ENCODE measurements at places on chromosomes 2 and 18.

DNA sequence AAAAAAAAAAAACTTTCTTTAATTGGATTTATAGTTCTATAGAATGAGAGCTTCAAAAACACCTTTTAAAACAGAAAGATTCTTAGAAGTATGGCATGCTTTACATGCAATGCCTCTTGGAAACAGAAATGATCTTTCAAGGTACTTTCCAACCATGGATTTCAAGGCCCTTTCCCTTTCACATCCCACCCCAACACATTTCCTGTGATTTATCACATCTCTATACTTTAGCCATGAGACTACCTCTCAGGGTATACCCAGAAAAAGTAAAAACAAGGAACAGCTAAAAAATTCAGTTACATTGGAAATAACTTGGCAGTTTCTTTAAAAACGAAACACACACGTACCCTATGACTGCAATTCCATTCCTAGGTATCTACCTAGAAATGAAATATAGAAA, 15.2 kb downstream of the RNU4ATAC start:
- no peak overlapping the region for H3K27ac ChIP-seq
- no peak overlapping the region for H3K4me3 ChIP-seq

- no peaks in the 10 kb centered on the region for H3K27me3 ChIP-seq
- H3K4me1 ChIP-seq, result no peaks in the 10 kb centered on the region
- H3K36me3 ChIP-seq, result no peaks in the 10 kb centered on the region
- H3K4me3 ChIP-seq, result no peak overlapping the region
- H3K27ac ChIP-seq, result no peak overlapping the region
Observed at GRCh38 chr18:74012954-74013630, 134.5 kb downstream of the FBXO15 start.

DNA sequence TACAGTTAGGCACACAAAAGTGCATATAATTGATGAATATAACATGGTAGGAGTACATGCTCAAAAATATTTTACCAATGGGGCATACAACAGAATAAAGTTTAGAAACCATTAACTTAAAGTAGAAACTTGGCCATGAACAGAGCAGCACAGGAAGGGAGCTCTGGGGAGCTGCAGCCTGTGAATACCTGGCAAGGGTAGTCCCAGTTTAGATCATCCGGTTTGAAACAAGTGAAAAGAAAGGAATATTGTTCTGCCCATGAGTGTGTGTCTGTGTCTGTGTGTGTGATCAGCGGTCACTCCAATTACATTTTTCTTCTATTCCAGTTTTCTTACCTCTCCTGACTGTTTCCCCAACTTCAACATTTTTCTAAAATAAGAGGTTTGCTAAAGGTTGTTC, 233.0 kb downstream of the ALK start:
- no peaks in the 10 kb centered on the region for H3K27me3 ChIP-seq
- no peaks in the 10 kb centered on the region for H3K4me1 ChIP-seq
- DNase-seq, result no peak
- no peak overlapping the region for H3K4me3 ChIP-seq

DNA sequence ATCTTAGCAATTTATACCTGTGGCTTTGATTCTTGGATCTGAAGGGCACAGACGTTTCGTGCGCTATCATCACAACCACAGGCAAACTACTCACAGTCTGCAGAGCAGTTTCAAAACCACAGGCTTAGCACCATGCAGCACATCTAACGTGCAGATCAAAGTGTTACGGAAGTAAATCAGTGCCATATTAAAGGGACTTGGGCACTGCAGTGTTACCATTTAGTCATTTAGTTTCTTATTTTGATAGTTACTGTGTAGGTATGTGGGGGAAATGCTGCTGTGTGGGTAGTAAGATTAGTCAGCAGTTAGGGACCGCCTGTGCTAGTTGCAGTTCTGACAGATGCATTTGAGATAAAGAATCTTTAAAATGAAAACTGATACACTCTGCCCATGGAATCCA, 384.0 kb downstream of the NBAS start:
- DNase-seq, result no peak
- H3K36me3 ChIP-seq, result no peaks in the 10 kb centered on the region
- H3K4me3 ChIP-seq, result no peak overlapping the region
- no peaks in the 10 kb centered on the region for H3K27me3 ChIP-seq
- H3K4me1 ChIP-seq, result no peaks in the 10 kb centered on the region

DNA sequence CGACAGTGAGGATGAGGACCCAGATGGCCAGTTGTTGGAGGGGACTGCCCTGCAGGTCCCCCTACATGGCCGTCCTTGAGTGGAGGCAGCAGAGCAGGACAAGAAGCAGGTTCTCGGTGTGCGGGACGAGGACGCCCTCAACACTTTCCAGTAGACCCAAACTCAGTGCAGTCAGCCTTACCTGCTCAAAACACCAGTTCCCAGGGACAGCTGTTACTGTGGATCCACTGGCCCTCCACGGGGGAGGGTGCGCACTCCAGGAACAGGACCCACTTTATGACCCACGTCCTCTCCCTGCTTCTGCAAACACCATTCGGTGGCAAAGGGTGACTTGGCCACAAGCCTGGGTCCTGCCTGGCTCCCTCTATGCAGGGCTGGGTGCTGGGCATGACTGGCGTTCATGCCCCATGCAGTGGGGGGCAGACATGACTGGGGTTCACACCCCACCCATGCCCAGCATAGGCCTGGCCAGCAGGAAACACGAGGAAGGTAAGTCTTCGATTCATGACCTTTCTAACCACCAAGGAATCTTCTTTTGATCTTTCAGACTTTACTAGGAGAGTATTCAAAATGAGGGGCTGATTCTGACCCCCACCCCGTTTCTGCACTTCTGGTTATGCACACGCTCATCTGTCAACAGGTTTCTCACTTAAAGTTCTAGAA, 233.7 kb downstream of the HDAC4 start:
- H3K4me1 ChIP-seq, result no peaks in the 10 kb centered on the region
- H3K27ac ChIP-seq, result no peak overlapping the region
- no peak for DNase-seq
- H3K36me3 ChIP-seq, result no peaks in the 10 kb centered on the region
- H3K27me3 ChIP-seq, result no peaks in the 10 kb centered on the region
- no peak overlapping the region for H3K4me3 ChIP-seq

DNA sequence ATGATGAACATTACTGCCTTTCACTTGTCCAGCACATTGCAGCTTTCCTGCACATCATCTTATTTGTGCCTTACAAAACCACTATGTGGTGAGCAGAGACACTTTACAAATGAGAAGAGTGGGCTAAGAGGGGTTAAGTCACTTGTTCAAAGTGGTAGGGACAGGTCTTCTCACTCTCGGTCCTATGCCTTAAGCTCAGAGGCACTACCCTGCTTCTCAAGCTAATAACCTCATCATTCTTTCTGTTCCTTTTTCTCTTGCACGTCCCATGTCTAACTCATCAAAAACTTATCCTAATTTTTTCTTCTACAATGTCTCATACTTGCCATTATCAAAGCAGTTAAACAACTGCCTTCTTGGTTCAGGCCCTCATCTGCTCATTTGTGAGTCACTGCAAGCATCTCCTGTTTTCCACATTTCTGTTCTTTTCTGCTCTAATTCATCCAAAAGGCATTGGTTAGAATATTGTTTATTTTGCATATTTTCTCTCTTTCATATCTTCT, 21.9 kb upstream of the NCOA1 start:
- no peaks in the 10 kb centered on the region for H3K27me3 ChIP-seq
- DNase-seq, result no peak
- H3K27ac ChIP-seq, result no peak overlapping the region

- no peaks in the 10 kb centered on the region for H3K4me1 ChIP-seq
- H3K27me3 ChIP-seq, result no peaks in the 10 kb centered on the region
- no peak overlapping the region for H3K27ac ChIP-seq
- H3K4me3 ChIP-seq, result no peak overlapping the region
- no peaks in the 10 kb centered on the region for H3K36me3 ChIP-seq
Observed at GRCh38 chr2:27976308-27976707, 85.8 kb downstream of the BABAM2 start.

GRCh38 chr2:77604953-77605929, 83.1 kb upstream of the LRRTM4 start:
- H3K4me3 ChIP-seq, result no peak overlapping the region
- no peaks in the 10 kb centered on the region for H3K27me3 ChIP-seq
- H3K4me1 ChIP-seq, result no peaks in the 10 kb centered on the region
- no peak overlapping the region for H3K27ac ChIP-seq

- peak overlapping the region; percentile 81 for H3K27ac ChIP-seq
- H3K36me3 ChIP-seq, result no peaks in the 10 kb centered on the region
- DNase-seq, result no peak
- H3K4me3 ChIP-seq, result peak overlapping the region; percentile 46
- no peaks in the 10 kb centered on the region for H3K27me3 ChIP-seq
Observed at GRCh38 chr2:38037325-38037724, 38.6 kb downstream of the CYP1B1 start.

GRCh38 chr2:165877565-165878550, 75.7 kb downstream of the TTC21B start:
- H3K27me3 ChIP-seq, result no peaks in the 10 kb centered on the region
- no peak for DNase-seq
- no peak overlapping the region for H3K27ac ChIP-seq
- H3K4me1 ChIP-seq, result no peaks in the 10 kb centered on the region
- H3K36me3 ChIP-seq, result no peaks in the 10 kb centered on the region

DNA sequence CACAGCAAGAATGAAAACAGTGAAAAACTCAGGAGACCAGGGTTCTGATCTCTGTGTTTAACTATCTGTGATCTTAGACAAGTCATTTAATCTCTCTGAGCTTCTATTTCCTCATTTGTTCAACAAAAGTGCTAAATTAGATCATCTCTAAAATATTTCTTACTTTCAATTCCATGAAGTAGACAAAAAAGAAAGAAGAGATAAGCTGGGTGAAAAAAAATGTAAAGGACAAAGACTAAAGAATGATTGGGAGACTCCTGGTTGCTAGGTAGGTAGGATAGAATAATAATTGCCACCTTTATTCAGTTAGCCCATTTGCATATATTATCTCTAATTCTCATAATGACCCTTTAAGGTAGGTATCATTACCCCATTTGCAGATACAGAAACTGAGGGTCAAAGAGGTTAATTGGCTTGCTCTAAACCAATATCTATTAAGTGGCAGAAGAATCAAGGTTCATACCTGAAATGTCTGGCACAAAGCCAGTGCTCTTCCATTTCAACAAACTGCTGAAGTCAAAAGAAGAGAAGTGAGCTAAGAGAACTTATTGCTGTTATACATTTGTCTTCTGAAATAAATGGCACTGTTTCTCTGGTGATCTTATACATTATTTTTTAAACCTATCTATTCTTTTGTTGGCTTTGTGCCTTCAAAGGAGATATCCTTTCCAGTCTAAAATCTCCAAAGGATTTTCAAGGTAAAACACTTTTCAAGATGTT, 141.7 kb downstream of the OTX1 start:
- no peak overlapping the region for H3K27ac ChIP-seq
- H3K36me3 ChIP-seq, result no peaks in the 10 kb centered on the region
- no peaks in the 10 kb centered on the region for H3K27me3 ChIP-seq
- no peak for DNase-seq
- no peaks in the 10 kb centered on the region for H3K4me1 ChIP-seq

DNA sequence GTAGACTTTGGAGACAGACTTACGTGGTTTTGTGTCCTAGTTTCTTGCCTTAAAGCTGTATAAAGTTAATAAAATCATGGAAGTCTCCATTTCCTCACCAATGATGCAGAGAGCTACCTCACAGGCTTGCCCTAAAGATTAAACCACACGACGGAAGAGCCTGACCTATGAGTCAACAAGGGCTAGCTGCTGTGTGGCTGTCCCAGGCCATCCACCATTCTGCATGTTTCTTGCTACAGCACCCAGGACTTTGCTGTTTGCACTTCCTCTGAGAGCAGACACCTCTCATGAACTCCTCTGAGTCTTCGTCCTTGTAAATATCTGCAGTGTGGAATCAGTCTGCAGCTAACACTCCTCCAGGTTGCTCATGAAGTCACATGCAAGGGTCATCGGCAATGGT, 160.0 kb upstream of the TRIB2 start:
- no peak overlapping the region for H3K4me3 ChIP-seq
- no peaks in the 10 kb centered on the region for H3K27me3 ChIP-seq
- DNase-seq, result no peak
- H3K4me1 ChIP-seq, result no peaks in the 10 kb centered on the region

All from tibial nerve (tissue), 4 donors.